LoVo (cell line): ENCODE measurements at places on chromosomes 11 and 22.

DNA sequence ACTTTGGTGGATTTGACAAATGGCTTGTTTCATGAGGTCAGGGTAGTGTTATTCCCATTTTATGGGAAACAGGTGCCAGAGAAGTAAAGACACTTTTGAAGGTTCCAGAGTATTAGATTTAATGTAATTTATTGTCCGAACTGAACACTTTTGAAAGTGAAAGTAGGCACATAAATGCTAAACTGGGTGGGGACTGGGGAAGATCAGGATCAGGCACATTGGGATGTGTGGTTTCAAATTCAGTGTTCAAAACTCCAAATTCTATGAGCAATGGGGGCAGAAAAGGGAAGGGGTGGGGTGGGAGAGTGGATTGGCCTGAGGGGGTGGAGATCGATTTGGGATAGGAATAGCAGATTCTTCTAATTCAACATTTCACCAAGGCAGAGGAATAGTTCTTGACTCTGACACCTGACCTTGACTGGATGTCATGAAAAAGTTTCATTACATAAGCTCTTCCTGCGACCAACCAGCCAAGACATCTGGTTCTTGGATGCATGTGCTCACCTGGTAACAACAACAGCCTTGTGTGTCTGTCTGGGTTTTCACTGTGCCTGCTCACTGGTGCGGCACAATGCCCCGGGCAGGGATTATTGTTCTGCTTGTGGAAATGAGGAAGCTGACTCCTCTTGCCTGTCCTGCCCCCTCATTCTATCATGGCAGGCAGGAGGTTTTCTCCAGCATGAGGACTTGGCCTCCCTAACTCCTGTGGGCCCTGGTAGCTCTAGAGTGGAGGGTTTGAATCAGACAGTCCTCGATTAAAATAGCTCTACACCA lies 10.8 kb downstream of the PPFIBP2 start:
- no peak for DNase-seq

DNA sequence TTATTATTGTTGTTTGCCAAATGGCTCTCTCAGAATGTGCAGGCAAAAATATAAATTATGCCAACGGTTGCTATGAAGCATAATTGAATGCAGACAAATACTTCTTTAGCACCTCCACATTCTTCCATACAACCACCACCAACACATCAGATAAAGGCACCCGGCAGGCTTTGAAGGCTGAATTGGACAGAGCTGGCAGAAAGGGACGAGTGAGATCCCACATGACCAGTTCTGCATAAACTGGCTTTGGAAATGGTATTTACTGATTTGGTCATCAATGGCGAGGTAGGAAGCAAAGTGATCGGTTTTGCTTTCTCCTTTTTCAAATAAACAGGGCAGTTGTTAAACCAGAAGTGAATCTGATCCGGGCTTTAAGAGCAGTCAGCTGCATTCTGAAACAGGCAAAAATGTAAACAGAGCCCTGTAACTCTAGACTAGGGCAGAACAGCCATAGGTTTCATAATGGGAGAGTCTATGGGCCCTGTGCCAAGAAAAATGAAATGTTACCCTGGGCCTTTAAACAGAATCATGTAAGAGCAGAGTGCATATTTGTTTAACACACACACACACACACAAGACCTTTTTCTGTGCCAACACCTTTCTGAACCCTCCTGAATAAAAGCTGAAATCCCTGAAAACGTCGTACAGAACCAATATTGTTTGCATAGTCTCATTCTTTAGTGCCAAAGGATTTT lies 97.7 kb downstream of the MPPED2 start:
- DNase-seq: peak; percentile 27

- DNase-seq: no peak
Measured at GRCh38 chr11:131331546-131331945, 38.9 kb upstream of the NTM start.

- DNase-seq: no peak
Measured at GRCh38 chr11:115780646-115781362, 276.6 kb upstream of the CADM1 start.

- no peak for DNase-seq
Measured at GRCh38 chr22:27066856-27067255, 409.5 kb downstream of the MIAT start.

DNA sequence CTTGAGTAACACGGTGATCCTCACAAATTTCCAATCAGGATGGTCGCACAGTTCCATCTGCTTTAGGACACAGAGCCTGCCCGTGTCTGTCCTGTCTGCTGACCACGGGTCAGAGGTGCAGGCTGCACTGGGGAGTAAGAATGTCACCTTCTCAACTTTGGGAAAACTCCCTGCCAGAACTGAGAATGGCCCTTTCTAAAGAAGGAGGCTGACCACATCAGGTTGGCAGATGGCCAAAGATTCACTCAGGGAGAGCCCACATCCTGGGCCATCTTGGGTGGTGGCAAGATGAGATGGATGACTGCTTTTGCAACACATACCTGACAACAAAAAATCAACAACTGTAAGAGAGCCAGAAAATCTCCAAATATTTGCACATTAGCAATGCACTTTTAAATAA lies 101.9 kb downstream of the IGLL1 start:
- peak; percentile 14 for DNase-seq

- no peak for DNase-seq
Measured at GRCh38 chr22:30191040-30191701, 55.4 kb downstream of the LIF start.

DNA sequence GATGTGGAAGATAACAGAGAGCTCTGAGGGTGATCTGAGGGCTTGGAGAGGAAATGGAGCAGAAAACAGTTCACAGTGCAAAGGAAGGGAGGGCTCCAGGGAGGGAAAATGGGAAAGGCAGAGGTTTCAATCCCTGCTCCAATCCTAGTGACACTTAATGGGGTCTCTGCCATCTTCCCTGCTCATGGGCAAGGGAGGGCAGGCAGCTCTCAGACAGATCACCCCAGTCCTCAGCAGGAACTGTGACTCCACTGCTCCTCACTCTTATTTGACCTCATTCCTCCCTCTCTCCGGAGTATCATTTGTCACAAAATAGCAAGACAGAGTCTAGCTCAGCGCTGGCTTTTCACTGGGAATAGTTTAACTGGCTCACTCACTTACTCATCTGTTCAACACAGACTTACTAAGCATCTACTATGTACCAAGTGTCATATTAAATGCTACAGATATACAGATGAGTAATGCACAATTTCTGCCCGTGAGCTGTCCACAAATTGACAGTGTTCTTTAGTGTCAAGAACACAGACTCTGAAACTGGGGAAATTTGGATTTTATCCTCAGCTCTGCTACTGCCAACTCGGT lies 817.4 kb downstream of the OPCML start:
- no peak for DNase-seq

DNA sequence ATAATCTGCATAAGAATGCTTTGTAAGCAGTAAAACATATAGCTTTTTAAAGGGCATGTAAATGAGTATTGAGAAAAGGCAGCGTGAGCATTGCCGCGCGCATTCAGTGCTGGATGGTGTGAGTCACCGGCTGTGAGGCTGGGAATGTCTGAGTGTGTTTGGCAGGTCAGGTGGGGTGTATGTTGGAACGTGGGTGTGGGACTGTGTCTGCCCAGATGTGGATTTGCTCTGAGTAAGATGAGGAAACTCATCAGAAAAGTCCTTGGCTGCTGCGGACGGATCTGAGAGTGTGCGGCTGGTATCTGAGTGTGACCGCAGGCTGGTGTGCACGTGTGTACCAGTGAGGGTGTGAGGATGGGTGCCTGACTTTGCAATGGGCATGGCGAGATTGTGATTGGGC lies 66.2 kb upstream of the NECTIN1 start:
- no peak for DNase-seq

GRCh38 chr11:109707411-109707810 lies 285.4 kb downstream of the C11orf87 start:
- DNase-seq: no peak
